Activated CD4-positive, alpha-beta T cell treated with anti-CD3 and anti-CD28 coated beads, Interleukin-2, amount 50 U/mL, for 48 hours (primary cell): ENCODE measurements at places on chromosomes 2 and 18.

GRCh38 chr2:60469536-60470317, 83.7 kb downstream of the BCL11A start:
- DNase-seq = no peak

GRCh38 chr18:46727177-46727576, 29.7 kb downstream of the ST8SIA5 start:
- no peak for DNase-seq

DNA sequence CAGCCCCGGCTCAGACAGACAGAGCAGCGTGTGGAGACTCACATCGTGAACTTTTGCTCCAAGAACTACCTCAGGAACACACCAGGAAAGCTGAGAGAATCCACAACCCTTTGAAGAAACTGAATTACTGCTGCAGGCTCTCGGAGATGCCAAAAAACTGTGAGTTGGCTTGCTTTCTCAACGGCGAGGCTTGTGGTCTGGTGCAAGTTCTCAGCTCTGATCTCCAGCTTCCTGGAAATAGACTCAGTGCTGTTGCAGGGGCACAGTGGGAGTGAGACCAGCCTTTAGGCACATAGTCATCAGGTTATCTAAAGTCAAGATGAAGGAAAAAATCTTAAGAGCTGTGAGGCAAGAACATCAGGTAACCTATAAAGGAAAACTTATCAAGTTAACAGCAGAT, 273.7 kb upstream of the LRATD1 start:
- DNase-seq = no peak

GRCh38 chr2:12990523-12990922, 273.8 kb downstream of the TRIB2 start:
- no peak for DNase-seq

- DNase-seq = no peak
These were observed 1363.2 kb upstream of the ACVR2A start for GRCh38 chr2:146481629-146482028.

- no peak for DNase-seq
These were observed 63.6 kb downstream of the VSNL1 start for GRCh38 chr2:17604050-17604449.

DNA sequence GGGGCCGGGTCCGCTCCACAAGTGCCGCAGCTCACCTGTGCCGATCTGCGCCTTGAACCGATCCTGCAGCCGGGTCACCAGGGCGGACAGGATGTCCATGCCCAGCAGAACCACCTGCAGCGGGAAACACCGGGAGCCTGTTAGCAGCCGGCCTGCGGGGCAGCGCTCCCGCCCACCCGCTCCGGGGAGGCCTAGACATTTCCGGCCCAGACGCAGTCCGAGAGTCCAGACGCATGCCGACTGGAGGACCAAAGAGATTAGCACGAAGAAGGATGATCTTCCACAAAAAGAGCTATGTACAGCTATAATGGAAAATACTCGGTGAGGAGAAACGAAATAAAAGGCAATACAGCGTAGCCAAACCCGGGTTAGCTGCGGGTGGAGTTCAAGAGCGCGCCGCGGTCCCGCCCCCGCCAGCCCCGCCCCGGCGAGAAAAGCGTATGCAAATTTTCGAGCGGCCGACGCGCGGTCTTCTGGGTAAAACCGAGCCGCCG, 421 bp upstream of the RNU4ATAC start:
- DNase-seq = peak; percentile 84

- no peak for DNase-seq
These were observed 41.5 kb downstream of the CROCC2 start for GRCh38 chr2:240947607-240948006.

GRCh38 chr18:40031435-40031834, 1923.6 kb upstream of the PIK3C3 start:
- DNase-seq = no peak

DNA sequence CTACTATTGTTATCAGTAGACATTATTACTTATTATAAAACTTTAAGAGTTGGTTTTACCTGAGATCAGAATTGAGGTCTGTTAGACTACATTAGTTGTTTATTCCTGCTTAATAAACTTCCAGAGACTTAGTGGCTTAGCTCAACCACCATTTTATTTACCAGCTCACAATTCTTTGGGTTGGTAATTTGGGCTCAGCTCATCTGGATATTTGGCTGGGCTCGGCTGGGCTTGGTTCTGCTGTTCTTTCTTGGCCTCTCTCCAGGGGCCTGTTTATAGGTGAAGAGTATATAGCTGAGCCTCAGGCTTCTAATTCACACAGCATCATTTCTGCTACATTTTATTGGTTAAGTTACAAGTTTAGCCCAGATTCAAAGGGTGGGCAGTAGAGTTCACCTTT, 67.9 kb downstream of the CCDC138 start:
- no peak for DNase-seq

GRCh38 chr2:54981385-54981784, 68.9 kb downstream of the RTN4 start:
- no peak for DNase-seq

DNA sequence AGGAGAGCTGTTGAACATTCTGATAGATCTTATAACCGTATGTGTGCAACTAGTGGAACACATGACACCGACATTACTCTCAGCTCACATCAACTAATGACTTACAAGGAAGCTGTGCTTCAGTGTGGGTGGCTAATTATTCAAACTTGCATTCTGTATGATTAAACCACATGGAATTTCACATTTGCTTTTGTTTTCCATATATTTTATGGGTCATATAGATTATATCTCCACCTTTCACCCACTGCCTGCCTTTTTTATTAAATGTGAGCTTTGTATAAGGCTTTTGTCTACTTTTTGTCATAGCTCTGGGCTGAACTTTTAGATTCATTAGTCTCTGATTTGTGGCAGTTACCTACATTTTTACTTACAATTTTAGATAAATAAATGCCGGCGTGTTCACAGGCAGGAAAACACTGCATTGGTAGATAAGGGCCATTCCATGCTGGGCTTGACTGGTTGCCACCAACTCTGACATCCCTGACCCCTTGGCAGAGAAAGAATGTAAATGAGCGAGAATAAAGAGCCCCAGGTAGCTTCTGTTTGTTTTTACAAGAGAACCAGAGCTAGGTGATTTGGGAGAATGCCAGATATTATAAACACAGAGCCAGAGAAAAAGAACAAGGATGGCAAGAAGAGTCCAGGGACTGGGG, 35.7 kb downstream of the LYPD6 start:
- DNase-seq = no peak
